ENCODE measurements at places on chromosomes 11 and 22. TPM values are rescaled to one million over a fixed set of nuclear protein-coding genes. Genes with fewer than 3 reads are reported as not detected.

GRCh38 chr11:13008061-13008435 lies 1.1 kb upstream of the RASSF10 start:
- no peak for DNase-seq

TRPM5 gene
- total RNA-seq, result 0.05 TPM

PARVA gene
- total RNA-seq, result 16.3 TPM

- peak; percentile 58 for DNase-seq
Observed at GRCh38 chr22:17753401-17753989, 20.8 kb downstream of the BID start.

TMEM45B gene
- not detected for total RNA-seq

PCSK7 gene
- total RNA-seq, result 45.7 TPM

DNA sequence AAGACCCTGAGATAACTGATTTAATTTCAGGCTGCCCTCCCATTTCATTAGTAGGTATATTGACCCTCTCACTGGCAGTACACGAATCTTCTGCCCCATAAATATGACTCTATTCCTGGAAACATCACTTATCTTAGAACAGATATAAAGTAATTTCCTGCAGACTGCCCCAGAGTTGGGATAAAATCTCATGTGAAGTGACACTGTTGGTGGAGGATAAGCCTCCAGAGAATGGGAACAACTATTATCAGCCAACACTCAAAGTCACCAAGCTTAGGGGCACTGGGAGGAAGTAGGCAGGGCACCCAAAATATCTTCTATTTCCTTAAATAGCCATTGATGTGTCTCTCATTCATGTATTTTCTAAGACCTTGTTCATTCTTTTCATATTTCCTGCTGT lies 8.2 kb downstream of the OR51B5 start:
- DNase-seq, result no peak

Measured in HT1080 (cell line).